ENCODE measurements at places on chromosomes 11 and 22.
A peak's percentile ranks its signal among the peaks of the same experiment; 100 is the strongest.

- DNase-seq = no peak
Observed at GRCh38 chr11:13343067-13343466, 65.5 kb downstream of the BMAL1 start.

- no peak for DNase-seq
Observed at GRCh38 chr11:123815122-123815521, 9.0 kb upstream of the OR6M1 start.

DNA sequence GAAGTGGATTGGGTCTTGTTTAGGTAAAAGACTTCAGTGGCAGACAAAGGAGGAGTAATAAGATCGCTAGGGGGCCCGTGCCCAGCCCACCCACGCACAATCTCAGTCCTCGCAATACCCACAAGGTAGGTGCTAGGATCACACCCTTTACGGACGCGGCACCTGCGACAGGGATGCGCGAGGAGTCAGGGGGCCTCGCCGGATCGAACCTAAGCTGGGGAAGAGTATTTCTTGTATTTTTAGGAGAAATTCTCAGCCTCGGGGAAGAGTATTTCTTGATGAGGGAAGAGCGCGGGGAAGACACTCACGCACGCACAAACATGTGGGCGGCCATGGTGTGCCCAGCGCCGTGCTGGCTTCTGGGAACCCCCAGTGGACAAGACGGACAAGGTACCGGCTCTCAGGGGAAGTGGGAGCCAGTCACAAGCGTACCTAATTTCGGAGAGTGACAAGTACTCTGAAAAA, 745 bp upstream of the FAM118A start:
- peak; percentile 37 for DNase-seq

DNA sequence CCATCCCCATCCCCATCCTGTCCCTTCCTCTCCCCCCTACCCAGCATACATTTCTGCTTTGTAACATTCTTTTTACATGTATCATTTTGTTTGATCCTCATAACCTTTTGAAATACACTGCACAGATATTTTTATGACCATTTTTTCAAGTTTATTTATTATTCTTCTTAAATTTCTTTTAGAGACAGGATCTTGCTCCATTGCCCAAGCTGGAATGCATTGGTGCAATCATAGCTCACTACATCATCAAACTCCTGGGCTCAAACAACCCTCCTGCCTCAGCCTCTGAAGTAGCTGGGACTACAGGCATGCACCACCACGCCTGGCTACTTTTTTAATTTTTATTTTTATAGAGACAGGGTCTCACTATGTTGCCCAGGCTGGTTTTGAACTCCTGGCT, 99.4 kb upstream of the AKIP1 start:
- no peak for DNase-seq

- peak; percentile 72 for DNase-seq
Observed at GRCh38 chr11:64859542-64860414, 15.3 kb upstream of the CDC42BPG start.
